CD4-positive, alpha-beta T cell treated with Interleukin-10 for 1 hour (primary cell): ENCODE measurements at places on chromosomes 5 and 9.

GRCh38 chr5:172834415-172835289, 601 bp downstream of the ERGIC1 start:
- DNase-seq, result no peak

- DNase-seq, result no peak
These were observed 224.7 kb upstream of the DAP start for GRCh38 chr5:10985721-10986110.

DNA sequence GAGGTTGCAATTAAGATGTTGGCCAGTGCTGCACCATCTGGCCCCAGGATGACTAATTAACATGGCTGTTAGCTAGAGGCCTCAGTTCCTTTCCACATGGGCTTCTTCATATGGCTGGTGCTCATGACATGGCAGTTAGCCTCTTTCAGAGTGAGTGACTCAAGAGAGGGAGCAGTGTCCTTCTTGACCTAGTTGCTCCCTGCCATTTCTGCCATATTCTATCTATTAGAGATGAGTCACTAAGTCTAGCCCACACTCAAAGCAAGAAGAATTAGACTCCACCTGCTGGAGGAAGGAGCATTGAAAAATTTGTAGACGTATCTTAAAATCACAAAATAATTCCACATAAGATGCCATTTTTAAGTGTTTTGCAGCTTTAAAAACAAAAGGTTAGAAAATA, 651.2 kb upstream of the CCNG1 start:
- no peak for DNase-seq

DNA sequence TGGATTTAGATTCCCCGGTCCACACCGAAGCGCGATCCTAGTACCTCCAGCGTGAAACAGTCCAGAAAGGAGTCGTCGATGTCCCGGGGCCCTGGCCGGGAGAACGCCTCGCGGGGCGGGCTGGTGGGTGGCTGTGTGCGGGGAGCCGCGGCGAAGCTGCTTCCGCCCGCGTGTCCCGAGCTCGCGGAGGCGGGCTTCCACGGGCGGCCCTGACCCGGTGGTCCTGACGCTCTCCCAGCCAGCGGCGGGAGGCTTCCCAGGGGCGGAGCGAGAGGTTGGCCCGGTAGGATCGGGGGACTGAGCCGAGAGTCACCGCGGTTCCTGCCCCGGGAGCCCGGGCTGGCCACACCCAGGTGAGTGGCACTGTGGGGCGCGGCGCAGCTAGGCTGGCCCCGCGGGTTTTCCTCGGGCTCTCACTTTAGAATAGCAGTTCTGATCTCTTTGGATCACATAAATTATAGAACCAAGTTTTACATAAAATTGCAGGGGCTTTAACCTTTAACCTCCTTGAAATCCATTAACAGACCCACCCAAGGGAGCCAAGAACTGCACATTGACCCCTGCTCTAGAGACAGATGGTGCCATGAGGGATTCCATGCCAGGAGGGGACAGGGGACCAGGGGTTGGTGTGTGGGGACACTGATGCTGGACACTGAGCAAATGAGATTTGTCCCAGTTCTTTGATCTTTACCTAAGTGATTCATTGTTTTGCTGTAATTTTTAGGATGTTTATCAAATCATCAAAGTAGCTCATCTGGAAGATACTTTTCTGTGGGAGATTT, 29.2 kb upstream of the IL31RA start:
- no peak for DNase-seq

- DNase-seq, result no peak
These were observed 831.7 kb downstream of the MTRR start for GRCh38 chr5:8700671-8701070.

DNA sequence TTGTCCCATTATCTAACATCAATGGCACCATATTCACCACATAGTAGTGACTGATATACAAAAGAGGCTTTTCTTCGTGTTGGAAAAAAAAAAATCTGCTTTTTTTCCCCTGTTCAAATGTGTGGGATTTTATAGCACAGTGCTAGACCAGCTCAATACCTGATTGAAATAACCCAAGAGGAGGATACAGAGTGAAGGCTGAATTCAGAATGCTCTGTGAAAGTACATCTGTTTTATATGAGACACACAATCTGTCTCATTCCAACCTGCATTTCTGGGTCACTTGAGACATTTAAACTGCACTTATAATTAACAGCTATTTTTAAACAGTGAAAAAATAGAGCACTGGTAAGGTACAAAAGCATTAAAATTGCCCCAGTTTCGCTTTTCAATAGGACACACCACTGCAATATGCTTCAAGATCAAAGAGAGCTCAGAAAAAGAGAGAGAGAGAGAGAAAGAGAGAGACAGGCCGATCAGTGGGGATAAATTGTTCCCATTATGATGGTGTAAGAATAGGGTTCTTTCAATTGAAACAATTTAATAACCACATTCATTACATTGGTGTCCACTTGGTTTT, 179.3 kb downstream of the NR2F1-AS1 start:
- no peak for DNase-seq

- no peak for DNase-seq
These were observed 260.8 kb upstream of the PPP1R2B start for GRCh38 chr5:156589104-156589945.

DNA sequence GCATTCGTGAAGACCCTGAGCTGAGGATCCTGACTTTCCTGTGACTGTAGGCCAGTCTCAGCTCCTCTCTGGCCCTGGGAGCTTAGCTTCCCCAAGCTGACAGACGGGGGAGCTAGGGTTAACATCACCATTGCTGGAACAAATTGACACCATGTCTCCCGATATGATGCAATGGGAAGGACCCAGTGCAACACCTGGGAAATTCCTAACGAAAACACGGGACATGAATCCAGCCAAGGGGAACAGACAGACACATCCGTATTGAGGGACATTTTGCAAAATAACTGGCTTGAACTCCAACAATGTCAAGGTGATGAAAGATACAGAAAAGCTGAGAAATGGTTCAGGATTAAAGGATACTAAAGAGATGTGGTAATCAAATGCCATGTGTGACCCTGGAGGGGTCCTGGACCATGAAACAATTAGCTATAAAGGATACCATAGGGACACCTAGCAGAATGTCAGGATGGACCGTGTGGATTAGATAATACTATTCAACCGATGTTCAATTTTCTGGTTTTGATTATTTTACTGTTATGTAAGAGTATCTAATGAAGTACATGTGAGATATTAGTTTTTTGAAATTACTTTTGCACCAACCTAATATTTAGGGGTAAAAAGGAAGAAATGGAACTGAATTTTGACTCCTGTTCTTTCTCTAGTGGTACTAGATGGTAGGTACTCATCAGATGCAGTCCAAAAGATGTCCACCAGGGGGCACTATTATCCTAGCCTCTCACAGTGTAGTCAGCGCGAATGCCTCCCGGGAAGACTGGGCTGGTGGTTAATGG, 52.7 kb downstream of the NDST1 start:
- DNase-seq, result peak; percentile 86

DNA sequence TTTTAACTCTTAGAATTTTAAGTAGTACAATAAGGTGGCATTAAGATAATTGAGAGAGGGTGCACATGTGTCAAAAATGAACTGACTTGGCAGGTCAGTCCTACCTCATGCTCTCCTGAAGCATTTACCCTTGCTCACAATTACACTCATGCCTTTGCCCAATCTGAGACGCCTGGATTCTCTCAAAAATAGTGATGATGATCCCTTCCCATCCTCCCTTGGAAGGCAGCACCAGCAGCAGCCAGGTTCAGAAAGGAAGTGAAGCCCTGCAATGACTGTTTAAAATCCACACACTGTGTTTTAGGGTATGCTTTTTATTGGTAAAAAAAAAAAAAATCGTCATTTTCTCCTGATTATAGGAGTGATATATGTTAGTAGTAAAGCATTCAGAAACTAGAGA, 246.6 kb downstream of the PRELID2 start:
- no peak for DNase-seq

GRCh38 chr9:126505697-126506346, 107.9 kb upstream of the LMX1B start:
- DNase-seq, result no peak

- no peak for DNase-seq
These were observed 48.9 kb downstream of the AUH start for GRCh38 chr9:91312717-91313325.

DNA sequence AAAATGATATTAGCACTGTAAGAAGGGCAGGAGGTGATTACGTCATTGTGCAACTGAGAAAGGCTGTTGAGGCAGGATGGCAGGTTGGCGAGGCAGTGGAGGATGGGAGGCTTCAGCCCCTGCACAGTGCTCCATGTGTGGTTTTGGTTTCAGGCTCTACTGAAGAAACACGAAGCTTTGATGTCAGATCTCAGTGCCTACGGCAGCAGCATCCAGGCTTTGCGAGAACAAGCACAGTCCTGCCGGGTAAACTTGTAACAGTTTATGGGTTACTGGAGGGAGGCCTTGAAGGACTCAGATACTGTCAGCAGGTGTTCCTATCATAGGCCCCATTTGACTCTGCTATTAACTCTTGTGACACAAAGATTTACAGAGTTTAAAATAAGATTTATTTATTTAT, 35.1 kb downstream of the SPTAN1 start:
- DNase-seq, result peak; percentile 37

DNA sequence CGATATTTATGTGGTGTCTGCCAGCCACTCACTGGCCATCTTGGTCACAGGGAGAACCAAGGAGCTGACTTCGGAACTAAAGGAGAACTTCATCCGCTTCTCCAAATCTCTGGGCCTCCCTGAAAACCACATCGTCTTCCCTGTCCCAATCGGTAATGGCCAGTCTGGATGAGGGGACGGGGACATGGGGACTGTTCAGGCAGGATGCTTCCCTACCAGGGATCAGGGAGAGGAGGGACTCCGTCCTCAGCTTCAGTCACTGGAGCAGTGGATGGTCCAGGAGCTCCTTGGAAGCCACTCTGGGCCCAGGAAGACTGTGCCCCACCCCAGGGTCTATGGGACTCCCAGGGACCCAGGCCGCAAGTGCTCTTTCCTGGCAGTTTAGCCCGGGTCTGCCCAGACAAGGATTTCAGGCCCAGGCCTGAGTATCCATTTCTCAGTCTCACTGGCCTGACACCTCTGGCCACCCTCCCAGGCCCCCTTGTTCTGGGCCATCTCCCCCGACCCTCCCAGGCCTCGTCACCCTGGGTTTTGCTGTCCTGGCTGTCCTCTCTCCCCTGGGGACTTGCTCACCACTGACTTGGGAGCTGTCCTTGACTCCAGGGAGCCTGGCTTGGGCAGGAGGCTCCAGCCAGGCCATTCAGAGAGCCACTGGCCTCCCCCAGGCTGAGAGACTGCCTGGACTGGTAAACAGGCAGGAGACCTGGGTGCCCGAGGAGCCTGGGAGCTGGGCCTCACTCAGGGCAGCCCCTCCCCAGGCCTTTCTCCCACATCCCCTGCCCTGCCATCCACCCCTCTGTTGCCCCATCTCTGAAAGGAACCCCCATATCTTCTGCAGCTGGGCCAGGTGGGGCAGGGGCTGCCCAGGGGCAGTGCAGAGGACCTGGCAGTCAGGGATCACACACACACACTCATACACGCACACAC, 3.1 kb downstream of the LCN2 start:
- DNase-seq, result no peak

- DNase-seq, result no peak
These were observed 129.9 kb upstream of the FER start for GRCh38 chr5:108617467-108618435.

GRCh38 chr9:111074395-111074794, 36.1 kb upstream of the LPAR1 start:
- no peak for DNase-seq

DNA sequence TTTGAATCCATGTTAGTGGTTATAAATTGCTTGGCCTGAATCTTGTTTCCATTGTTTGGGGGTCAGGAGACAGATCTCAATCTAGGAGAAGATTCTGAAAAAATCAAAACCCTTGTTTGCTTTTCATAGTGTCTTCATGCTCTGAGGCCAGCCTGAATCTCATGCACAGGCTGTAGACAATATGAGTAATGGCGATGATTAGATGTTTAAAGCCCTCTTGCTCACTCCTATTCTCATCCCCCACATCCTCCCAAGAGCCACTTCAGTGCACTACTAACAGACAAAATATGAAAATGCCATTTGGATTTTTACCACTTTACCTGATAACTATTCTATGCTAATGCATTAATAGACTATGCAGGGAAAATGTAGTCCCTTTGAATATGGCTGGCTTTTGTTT, 129.4 kb downstream of the NUDT12 start:
- no peak for DNase-seq

GRCh38 chr5:73946919-73947602, 321.1 kb downstream of the ARHGEF28 start:
- no peak for DNase-seq

DNA sequence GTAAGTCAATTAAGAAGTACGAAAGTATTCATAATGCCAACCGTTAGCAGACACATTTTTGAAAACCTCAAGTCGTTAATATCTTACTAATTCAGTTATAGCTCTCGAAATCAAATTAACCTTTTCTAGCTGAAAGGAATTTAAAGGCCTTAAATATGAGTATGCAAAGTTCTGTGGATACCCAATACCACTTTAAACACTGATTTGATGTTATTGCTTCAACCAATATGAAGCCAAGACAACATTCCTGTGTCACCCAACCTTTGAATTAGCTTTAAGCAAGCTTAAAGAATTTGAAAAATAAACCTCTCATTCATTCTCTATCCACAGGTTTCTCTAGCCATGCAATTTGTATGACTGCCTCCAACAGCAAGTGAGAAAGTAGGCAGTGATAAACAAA, 204.5 kb downstream of the MCTP1 start:
- DNase-seq, result no peak

GRCh38 chr5:77935506-77936364, 159.6 kb upstream of the TBCA start:
- DNase-seq, result peak; percentile 23

DNA sequence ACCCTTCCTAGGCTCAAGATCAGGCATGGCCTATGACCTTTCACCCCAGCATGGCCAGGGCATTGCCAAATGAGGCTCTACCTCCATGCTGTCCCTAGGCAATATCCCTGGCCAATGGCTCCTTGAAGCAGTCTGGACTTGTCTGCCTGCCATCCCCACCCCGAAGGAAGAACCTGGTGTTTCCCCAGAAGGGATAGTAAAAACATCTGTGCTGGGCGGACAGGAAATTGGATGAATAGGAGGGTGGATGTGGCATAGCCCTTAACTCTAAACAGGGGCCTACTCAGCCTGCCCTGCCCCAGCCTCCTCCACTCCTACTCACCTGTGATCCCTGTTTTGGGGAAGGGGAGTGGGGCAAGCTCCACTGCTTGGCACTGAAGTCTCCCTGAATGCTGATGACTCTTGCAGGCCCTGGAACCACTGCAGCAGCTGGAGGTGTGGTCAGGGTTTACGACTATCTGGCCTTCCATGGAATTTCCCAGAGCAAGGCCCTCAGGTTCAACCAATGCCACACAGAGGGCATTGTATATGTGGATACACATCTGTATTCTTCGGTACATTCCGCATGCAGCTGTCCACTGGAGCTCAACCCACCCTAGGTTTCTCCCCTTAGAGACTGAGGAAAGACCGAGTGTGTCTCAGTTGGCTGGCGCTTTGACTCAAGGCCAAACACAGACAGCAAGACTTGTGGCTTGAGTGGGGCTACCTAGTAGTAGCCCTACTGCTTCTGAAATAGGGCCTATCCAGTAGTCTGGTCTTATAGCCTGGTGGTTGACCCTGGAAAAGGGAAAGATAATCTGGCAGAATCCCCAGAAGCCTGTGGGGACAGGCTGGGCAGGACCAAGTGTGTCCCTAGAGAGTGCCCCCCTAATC, 6.4 kb upstream of the P4HA2 start:
- DNase-seq, result no peak

- DNase-seq, result no peak
These were observed 390.3 kb downstream of the ANXA1 start for GRCh38 chr9:73541923-73542322.

- no peak for DNase-seq
These were observed 77.9 kb downstream of the FNBP1 start for GRCh38 chr9:129964901-129965734.
